Cortex of kidney (tissue), 1 donor: ENCODE measurements at places on chromosomes 16 and 17.

GRCh38 chr17:40113907-40114245 is 7.9 kb upstream of the MSL1 start:
- no peak for DNase-seq

DNA sequence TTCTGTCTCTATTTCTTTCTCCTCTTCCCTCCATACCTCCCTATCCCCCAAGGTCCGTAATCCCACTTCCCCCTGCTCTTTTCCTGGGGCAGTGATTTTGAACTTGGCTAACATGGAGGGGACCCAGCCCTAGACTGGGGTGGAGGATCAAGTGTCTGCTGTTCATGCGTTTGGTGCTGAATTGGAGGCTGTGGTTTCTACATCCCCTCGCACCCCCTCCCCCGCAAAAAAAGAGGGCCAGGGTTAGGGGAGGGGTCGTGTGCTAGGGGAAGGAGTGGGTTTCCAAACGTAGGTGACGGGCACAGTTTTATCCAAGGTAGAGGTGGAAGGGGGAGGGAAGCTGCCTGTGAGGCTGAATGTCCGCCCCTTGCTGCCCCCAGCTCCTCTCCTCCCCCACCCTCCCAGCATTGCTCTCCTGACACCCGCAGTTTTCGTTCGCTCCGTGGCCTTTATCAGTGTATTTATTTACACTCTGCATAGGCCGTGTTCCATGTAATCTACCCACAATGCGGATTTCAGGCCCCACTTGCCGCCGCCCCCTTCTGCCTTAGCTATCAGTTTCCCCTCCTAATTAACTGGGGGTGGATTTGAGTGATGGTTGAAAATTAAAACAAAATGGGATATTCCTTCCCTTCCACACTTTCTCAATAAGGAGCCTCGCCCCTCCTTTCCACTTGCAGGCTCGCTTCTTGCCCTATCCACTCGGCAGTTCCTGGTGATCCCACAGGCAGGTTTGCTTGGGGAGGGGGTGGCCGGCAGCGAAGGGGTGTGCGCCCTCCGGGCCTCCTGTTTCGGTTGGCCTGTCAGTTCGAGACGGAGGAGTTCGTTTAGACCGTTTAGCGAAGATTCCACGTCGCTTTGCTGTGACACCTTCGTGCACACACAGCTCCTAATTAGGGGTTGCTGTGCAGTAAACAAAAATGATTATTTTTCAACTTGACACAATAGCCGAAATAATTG is 2.0 kb downstream of the GNAO1 start:
- no peak for DNase-seq

GRCh38 chr17:49694847-49695697 is 12.7 kb downstream of the SLC35B1 start:
- DNase-seq, result no peak

GRCh38 chr17:49748223-49748622 is 15.7 kb downstream of the FAM117A start:
- DNase-seq, result no peak

DNA sequence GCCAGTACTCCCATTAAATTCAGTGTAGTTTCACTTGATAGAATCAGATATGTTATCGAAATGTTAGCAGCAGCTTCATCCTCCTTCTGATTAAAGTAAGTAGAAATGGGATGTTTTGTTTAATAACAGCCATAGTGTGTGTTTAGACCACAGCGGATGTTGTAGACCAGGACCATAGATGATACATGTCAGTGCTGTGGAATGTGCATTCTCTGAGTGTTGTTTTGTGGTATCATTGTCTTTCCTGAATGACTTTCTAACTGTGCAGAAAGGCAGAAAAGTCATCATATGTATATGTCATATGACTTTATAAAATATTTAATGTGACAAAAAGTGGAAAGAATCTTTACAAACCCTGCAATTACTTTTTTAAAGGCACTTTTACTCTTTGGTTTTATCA is 55.6 kb downstream of the CYLD start:
- no peak for DNase-seq

GRCh38 chr16:82672676-82673075 is 45.9 kb downstream of the CDH13 start:
- no peak for DNase-seq

DNA sequence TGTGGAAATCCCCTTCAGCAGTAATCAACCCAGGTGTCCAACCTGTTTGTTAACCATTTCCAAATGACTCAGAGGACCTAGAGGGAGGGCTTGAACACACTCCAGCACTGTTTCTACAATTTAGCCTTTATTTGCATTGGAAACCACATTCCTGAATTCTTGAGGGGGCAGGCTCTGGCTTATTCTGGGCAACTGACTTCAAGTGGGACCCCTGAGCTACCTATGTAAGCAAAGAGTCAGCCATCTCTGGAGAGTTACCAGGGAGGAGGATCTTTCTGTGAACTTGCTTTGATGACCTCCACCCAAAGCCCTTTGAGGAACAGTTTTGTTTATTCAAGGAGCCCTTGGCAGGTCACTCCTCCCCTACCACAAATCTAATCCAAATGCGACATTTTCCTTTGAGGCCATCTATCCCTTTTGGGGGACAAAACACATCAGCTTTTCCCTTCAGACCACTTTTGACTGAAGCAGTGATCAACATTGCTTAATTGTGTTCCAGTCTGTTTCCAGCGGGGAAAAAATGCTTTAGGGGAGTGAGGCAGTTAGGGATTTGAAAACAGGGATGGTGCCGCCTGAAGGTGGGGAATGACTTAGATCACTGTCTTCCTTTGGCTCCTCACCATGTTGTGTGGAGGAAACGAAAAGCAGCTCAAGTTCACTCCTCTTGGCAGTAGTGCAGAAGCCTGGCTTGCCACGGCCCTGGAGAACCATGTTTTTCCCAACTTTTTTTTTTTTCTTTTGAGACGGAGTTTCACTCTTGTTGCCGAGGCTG is 46.2 kb downstream of the TUBD1 start:
- DNase-seq, result no peak

DNA sequence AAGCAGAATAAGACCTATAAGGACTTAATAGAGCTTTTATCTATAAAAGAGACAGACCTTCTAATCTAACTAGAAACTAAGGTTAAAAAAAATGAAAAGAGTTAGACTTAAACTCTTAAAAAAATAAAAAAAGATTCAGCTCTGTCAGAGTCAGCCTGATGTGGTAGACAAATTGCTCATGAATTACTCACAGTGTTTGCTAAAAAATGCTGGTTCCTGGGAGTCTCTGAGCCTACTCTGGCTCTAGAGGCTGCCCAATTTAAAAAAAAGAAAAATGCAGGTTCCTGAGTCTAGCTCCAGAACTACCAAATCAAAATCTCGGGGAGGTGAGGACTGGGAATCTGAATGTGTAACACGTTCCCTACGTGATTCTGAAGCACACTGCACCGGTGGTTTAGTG is 18.1 kb downstream of the SOST start:
- no peak for DNase-seq

- DNase-seq, result no peak
These were observed 614.4 kb downstream of the CDH11 start for GRCh38 chr16:64507240-64508024.

DNA sequence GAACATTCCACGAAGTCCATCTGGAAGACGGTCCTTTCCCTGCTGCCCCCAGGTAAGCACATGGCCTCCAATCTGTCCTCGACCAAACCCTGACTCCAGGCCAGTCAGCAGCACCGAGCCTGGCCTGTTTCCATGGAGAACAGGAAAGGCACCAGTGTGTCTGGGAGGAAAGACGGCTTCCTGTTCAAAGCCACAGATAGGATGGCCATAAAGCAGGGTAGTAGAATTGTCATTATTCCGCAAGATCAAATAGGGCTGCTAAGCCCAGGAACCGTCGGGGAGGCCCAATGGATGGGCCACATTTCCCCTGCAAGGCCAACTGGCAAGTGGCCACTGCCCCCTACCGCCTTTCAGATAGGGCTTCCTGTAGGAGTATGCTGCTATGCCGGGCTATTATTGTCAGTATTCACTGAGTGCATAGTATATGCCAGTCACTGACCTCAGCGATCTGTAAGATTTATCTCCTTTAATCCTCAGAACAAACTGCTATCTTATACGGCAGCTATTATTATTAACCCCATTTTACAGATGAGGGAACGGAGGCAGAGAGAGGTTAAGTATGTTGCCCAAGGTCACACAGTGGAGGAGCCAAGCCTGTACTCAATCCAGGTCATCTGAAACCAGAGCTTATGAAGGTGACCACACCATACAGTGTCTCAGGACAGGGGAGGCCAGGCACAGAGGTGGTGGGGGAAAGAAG is 23.0 kb upstream of the PLCG2 start:
- DNase-seq, result no peak

DNA sequence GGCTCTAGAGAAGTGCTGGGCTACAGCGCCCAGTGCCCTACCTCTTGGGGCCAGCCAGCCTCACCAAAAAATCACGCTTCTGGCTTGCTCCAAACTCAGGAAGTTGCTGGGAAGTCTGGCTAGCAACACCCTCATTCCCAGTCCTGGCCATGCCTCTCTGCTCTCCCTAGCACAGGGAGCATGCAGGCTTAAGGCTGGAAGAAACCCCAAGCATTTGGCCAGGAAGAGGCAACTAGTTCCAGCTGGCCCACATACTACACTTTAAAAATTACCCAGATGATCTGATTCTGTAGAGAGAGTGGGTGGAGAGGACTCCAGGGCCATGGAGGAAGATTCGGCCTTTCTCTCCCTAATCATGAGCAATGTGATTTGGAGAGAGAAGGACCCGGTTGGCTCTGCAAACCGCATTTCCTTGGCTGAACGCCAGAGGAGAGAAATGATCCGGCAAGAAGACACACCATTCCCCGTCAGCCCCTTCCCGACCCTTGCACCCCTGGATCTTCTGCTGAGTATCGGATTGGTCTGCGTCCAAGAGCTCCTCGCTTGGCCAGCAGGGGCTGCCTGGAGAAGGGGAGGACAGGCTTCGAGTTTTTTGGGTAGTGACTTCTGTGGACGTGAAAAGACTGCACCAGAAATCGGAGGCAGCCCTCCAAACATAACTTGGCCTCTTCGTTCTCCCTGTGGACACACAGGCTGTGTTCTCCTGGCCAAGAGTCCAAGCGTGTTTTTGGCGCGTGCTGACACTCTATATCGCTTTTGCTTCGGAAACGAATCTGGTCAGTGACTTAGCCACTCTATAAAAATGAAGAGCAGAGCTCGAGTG is 406.3 kb downstream of the WWOX start:
- no peak for DNase-seq

- DNase-seq, result no peak
These were observed 256.6 kb downstream of the UTP18 start for GRCh38 chr17:51516924-51517323.

DNA sequence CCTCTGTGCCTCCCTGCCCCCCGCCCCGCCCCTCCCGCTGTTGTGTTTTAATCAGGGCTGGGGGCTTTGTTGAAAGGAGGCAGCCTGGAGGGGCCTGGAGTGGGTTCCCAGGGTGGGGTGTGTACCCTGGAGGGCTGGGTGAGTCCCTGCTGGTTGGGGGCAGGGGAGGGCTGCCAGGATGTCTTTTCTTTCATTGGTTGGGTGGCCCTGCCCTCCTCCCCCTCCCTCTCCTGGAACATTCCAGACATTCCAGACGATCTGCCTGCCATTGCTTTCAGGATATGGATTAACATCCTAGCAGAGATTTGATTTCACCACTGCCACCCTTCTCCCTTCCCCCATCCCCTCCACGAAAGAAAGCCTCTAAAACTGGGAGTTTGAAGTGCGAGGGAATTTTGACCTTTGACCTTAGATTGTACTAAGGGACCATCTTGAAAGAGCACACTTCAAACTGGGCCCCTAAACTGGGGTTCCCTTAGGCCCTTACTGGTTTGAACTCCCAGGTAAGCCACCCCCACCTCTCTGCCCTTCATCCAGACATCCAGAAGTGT is 25.3 kb downstream of the IGF2BP1 start:
- no peak for DNase-seq

DNA sequence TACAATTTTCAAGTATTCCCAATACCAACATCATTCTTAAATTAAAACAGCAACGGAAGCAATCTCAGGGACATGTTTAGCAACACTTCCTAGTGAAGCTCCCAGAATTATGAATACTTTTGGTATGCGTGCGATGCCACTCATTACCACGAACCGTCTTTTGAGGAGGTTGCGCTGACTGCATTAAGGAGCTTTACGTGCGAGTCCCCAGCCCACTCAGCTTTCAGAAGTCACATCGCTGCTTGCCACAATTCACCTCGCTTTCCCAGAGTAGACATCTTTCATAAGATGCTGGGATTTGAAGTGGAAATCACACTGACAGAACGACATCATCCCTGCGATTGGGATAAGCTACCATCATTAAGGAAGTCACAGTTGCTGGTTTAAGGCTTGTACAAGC is 441.6 kb upstream of the HSBP1 start:
- no peak for DNase-seq

DNA sequence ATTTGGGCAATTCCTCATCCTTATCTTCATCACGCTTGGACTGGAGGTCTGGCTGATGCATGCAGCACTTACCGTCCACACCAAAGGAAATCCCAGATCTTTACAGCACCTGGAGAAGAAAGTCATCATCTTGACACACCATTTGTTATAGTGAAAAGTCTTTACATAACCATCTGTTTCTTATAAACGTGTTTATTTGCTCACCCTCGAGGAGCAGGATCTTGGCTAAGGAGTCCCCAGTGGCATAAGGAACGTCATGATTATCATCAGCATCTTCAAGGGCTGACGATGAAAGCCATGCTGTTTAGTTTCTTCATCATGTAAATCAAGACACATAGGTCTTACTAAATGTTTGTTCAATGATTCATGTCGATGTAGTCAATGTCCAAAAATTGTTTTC is 248.8 kb upstream of the ELAC2 start:
- DNase-seq, result no peak

DNA sequence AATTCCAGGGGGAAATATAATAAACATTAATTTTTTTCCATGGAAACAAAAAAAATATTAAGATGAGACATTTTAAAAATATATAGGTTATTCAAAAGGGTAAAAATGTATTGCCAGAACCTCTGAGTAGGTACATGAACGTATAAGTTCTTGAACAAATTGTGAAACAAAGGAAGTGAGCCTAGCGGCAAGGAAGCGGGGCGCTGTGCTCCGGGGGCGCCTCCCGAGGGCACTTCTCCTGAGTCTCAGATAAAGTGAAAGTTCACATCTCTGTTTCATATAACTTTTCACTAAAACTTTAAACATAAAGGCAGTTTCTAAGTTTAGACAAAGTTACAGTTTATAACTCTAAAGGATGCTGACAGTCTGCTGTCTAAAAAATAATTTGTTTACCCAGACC is 52.3 kb downstream of the TNRC6C start:
- DNase-seq, result no peak

GRCh38 chr16:8751481-8752311 is 45.7 kb downstream of the TMEM186 start:
- DNase-seq, result no peak
